ENCODE measurements at places on chromosomes 16 and 17. TPM values are rescaled to one million over a fixed set of nuclear protein-coding genes. Genes with fewer than 3 reads are reported as not detected.

The C17orf78 gene
- total RNA-seq = not detected

The MT3 gene
- not detected for total RNA-seq

- peak; percentile 53 for DNase-seq
- no peaks in the 10 kb centered on the region for H3K36me3 ChIP-seq
- peaks cover 26% of the 10 kb centered on the region for H3K27me3 ChIP-seq
- no peaks in the 10 kb centered on the region for H3K4me1 ChIP-seq
These were observed 44.5 kb upstream of the SSTR5 start for GRCh38 chr16:1028056-1028455.

GRCh38 chr17:73663614-73664013, 19.4 kb upstream of the SDK2 start:
- no peak overlapping the region for H3K4me3 ChIP-seq
- no peak overlapping the region for H3K27ac ChIP-seq
- no peak for DNase-seq
- no peaks in the 10 kb centered on the region for H3K36me3 ChIP-seq
- H3K27me3 ChIP-seq = no peaks in the 10 kb centered on the region

DNA sequence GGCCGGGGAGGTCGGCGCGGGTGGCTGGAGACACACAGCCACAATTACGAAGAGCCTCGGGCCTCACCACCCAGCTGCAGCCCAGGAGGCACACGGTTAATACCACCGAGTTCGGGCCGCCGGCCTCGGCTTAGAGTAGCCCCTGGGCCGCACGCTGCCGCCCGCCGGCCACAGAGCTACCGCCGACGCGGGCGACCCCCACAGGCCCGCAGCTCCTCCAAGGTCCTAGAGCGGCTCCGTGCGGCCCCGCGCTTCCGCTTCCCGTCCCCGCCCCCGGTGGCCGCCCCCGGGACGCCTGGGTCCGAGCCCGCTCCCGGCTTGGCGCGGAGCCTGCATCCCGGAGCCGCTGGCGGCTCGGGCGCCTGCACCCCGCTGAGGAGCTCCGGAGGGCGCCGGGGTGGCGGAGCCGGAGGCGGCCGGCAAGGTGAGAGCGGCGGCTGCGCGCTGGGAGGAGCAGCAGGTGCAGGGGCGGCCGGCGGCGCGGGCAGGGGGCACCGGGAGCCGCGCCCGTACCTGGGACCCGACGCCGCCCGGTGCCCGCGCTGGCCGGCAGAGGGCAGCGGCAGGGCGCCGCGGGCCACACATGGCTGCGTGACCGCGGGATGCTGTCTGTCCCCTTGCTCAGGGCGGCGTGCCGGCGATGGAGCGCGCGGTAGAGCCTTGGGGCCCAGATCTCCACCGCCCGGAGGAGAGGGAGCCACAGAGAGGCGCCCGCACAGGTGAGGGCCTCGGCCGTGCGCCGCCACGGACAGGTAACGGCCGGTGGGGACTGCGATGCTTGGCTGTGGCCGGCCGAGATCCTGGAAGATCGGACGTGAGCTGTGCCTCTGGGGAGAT, at the start of gene ZNF48:
TSS of gene ZNF48 (plus strand) at position 266 of the 837 bp plus-strand sequence. CDS start at position 641, 375 bp downstream.
- peak within 1 kb of the TSS; percentile 75 for H3K27ac ChIP-seq
- no peaks in the 10 kb centered on the region for H3K27me3 ChIP-seq
- DNase-seq = peak; percentile 94
- no peaks in the 10 kb centered on the region for H3K36me3 ChIP-seq
- peaks cover 7% of the 10 kb centered on the region for H3K4me1 ChIP-seq

DNA sequence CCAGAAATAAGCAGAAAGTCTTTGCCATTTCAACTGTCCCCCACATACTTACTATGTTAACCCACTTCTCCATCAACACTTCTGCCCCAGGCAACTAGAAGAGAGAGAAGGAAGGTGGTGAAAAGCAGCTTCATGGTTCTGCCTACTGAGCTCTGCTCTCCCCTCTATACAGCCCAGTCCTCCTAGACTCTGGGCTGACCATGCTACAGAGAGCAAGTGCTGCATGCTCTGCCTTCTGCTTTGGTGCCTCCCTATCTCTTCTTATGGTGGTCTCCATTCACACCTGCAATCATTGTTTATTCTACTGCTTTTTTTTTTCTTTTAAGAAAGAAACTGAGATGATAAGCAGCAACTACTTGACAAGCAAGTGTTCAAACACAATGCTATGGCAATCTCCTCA, 20.3 kb upstream of the CD300E start:
- H3K36me3 ChIP-seq = no peaks in the 10 kb centered on the region
- H3K4me1 ChIP-seq = no peaks in the 10 kb centered on the region
- H3K27ac ChIP-seq = no peak overlapping the region
- no peak for DNase-seq
- H3K4me3 ChIP-seq = no peak overlapping the region

GRCh38 chr17:68953340-68953997, 1.7 kb downstream of the ABCA8 start:
- H3K36me3 ChIP-seq = no peaks in the 10 kb centered on the region
- H3K4me1 ChIP-seq = peaks cover 20% of the 10 kb centered on the region
- no peak overlapping the region for H3K4me3 ChIP-seq
- H3K27ac ChIP-seq = no peak overlapping the region
